ENCODE measurements at places on chromosomes 12 and 14.

DNA sequence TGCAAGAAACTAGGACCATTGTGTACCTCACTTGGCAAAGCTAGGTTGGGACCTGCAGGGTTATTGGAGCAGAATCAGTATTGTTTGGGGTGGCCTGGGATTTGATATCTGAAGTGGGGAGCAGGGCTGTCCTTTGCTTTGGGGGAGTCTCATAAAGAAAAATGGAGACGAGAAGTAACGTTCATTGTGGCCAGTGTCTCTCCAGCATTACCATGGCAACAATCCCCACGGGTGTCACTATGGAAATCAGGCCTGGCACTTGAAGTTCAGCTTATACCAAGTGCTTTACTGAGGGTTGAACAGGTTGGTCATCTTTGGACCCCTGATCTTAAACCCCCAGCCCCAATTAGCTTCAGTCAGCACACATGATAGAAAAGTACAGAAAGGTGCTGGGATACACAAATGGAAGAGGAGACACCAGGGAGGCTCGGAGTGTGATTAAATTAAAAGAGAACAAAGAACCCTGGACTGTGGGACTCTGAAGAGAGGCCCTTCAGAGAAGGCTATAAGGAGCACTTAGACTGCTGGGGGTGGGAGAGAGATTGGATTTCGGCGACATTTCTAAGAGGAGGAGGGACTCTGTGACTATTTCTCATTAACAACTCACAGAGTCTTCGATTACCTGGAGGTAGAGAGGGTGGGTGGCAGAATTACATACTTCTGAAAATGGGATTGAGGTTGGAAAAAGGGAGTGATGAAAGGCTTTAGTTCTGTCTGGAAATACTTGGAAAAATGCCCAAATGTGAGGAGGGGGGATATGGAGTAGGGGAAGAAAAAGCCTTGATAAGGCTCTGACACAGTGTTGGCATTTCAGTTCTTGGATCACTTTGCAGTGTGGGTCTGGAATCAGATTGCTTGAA is 3.7 kb downstream of the KIF5A start:
- DNase-seq: no peak

GRCh38 chr12:42960087-42960527 is 370.6 kb upstream of the PRICKLE1 start:
- DNase-seq: no peak

DNA sequence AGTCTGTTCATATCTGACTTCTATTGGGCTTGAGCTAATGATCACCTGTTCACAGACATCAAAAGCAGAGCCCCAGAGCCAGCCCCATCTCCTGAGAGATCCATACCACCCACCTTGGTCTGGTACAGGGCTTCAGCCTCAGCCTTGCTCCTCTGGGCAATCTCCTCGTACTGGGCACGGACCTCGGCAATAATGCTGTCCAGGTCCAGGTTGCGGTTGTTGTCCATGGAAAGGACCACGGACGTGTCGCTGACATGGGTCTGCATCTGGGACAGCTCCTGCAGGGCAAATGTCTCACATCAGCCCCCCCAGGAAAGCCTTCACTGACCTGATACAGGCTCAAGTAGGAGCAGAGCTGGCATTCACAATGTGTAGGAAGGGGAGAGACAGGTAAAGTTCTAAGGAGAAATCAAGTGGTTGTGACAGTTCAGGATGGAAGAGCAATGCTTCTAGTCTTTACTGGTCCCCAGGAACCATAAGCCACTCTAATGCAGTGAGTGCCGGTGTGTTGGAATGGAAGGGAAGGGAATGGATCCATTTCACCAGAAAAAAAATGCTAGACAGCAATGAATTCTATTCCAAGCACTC is 5.2 kb downstream of the KRT4 start:
- no peak for DNase-seq

- DNase-seq: no peak
Observed at GRCh38 chr14:80865565-80865964, 76.0 kb downstream of the CEP128 start.

DNA sequence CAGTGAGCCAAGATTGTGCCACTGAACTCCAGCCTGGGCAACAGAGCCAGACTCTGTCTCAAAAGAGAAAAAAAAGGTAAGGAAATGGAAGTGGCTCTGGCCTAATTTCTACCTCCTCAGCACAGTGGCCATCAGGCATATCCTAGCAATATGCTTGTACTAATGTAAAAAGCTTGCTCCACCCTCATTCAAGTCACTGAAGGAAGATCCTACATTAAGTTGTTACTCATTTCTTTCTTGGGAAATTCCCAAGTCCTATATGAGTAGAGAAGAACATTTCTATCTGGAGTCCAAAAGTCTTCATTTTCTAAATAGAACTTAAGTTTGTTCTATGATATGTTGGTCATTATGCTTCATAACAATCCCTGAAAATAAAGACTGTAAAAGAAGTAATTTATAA is 67.3 kb upstream of the HOXC13 start:
- no peak for DNase-seq

GRCh38 chr12:116821291-116821690 is 60.0 kb downstream of the HRK start:
- no peak for DNase-seq

DNA sequence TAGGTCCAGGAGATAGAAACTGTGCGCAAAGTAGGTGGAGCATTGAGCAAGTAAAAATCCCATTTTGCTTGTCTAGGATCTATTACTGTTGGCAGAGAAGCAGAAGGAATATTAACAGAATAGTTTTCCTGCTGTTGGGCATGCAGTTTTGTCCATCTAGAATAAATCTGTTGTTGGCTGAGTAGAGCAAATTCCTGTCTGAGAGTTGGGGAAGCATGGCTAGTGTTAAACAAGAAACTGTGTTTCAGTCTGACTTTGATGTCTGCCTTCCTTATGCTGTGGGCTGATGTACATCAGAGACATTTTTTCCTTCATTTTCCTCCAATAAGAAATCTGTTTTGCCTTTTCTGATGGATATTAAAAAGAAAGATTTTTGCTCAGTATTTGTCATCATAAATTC is 98.2 kb downstream of the RAD52 start:
- DNase-seq: no peak

DNA sequence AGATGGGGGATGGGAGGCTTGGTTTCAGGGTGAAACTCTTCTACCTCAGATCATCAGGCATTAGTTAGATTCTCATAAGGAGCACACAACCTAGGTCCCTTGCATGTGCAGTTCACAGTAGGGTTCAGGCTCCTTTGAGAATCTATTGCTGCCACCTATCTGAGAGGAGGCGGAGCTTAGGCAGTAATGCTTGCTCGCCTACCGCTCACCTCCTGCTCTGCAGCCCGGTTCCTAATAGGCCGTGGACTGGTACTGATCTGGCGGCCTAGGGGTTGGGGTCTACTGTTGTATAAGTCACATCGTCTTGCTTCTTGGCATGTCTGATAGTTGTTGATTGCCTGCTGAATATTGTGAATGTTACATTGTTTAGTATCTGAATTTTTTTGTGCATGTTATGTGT is 12.2 kb downstream of the SCYL2 start:
- DNase-seq: no peak

DNA sequence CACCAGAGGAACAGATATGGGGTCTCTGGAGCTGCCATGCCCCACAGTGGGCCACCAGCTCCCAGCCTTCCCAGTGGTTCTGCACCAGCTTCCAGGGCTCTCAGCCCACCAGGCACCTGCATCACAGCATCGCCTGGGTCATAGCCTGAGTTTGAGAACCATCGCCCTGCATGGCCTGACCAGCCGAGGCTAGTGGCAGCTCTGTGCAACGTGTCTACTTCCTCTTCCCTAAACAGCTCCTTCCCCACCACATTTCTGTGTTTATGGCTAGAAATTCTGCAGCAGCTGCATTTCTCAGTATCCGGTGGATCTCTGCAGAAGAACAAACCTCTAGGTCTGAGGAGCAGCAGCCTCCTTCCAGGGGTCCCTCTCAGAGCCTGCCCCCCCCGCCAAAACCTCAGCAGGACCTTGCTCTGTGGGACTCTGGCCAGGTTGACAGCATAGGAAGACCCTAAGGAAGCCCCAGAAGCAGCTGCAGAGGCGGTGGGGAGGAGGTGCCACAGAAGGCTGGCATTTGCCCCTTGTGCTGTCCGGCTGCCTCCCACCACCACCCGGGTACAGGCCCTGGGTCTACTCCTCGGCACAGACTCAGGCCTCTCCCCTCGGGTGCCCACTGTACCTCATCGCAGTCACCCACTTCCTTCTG is 47.7 kb downstream of the PSMA6 start:
- DNase-seq: no peak

DNA sequence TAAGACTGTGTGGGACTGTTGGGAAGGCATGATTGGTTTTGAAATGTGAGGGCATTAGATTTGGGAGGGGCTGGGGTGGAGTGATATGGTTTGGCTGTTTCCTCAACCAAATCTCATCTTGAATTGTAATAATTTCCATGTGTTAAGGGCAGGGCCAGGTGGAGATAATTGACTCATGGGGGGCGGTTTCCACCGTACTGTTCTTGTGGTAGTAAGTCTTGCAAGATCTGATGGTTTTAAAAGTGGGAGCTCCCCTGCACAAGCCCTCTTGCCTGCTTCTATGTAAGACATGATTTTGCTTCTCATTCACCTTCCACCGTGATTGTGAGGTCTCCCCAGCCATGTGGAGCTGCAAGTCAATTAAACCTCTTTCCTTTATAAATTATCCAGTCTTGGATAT is 76.6 kb upstream of the PPFIA2 start:
- DNase-seq: no peak

DNA sequence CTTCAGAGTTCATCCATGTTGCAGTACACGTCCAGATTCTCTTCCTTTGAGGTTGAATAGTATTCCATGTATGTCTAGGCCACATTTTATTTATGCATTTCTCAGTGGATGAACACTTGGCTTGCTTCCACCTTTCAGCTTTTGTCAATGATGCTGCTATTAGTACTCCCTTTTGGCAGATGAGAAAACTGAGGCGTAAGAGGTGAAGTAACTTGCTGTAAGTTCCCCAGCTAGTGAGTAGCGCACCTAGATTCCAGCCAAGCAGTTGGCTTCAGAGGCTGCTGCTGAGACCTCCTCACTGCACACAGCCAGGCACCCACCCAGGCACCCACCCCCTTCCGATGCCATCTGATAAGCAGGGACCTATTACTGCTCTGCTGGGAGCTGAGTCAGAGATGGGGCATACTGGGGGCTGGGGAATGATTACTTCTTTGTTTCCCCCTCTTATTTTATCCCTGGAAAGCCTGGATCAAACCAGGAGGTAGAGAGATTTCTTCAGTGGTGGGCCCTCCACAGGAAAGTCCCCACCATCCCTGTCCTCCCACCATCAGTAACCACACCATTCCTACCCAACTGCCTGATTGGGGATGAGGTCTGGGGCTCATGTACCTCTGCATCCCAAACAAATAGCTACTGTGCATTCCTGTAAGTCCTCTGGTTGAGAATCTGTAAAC is 234.6 kb downstream of the PCNX1 start:
- no peak for DNase-seq

- DNase-seq: no peak
Observed at GRCh38 chr14:89004166-89004565, 179.7 kb downstream of the TTC8 start.

GRCh38 chr12:97995559-97995958 is 519.8 kb upstream of the TMPO start:
- no peak for DNase-seq

- no peak for DNase-seq
Observed at GRCh38 chr12:105222726-105223351, 13.1 kb downstream of the APPL2 start.
